ENCODE measurements at places on chromosomes 16 and 17. TPM values are rescaled to one million over a fixed set of nuclear protein-coding genes. Genes with fewer than 3 reads are reported as not detected.

Gene CA10
- total RNA-seq, result not detected

Gene GPR179
- total RNA-seq, result not detected

Gene TEKT5
- total RNA-seq, result 0.09 TPM

Gene LGALS9
- 0.17 TPM for total RNA-seq

Gene KCNJ2
- total RNA-seq, result under 0.01 TPM

Gene FOXO3B
- 6.0 TPM for total RNA-seq

Gene KLHL10
- not detected for total RNA-seq

Gene BBS2
- 64.7 TPM for total RNA-seq

Measured in pericardium fibroblast (primary cell).